Activated T-cell treated with anti-CD3 and anti-CD28 coated beads for 24 hours (primary cell): ENCODE measurements at places on chromosomes 11 and 22.
A peak's percentile ranks its signal among the peaks of the same experiment; 100 is the strongest.

GRCh38 chr22:42289671-42290541 is 19.5 kb upstream of the TCF20 start:
- DNase-seq, result no peak

- DNase-seq, result no peak
Observed at GRCh38 chr11:21963013-21963412, 229.9 kb upstream of the ANO5 start.

GRCh38 chr22:23178512-23179254 is 1.6 kb upstream of the BCR start:
- DNase-seq, result peak; percentile 37

DNA sequence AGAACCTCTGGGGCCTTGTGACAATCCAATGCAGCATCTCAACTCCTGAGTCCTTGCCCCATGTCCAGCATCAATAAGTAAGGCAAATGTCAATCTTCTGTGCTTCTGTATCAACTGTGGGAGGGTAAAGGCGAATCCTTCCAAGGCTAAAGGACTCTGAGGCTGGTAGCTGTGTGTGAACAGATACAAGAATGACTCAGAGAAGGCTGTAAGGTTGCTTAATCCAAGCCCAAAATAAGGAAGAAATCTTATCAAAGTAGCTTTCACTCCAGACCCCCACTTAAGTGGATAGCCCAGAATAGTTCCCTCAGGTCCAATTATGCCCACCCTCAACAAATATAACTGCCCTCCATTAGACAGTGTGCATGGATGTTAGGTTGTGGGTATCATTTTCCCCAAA is 28.1 kb upstream of the SCGB1A1 start:
- DNase-seq, result no peak

DNA sequence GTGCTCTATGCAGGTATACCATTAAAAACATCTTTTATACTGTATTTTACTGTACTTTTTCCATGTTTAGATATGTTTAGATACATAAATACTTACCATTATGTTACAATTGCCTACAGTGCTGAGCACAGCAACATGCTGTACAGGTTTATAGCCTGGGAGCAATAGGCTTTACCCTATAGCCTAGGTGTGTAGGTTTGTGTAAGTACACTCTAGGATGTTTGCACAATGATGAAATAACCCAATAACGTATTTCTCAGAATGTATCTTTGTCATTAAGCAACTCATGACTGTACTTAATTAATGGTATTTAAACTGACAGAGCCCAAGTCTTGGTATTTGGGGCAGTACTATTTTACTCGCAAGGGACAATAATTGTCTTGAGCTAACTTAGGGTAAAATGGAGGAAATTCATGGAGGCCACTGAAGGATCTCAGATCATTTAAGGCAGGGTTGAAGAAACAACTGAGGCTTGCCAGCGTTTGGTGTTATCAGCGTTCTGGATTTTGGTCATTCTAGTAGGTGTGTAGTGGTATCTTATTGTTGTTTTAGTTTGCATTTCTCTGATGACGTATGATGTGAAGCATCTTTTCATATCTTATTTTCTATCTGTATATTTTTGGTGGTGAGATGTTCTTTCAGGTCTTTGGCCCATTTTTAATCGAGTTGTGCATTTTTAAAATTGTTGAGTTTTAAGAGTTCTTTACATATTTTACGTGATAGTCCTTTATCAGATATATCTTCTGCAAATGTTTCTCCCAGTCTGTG is 42.4 kb downstream of the ADAMTS15 start:
- DNase-seq, result no peak

DNA sequence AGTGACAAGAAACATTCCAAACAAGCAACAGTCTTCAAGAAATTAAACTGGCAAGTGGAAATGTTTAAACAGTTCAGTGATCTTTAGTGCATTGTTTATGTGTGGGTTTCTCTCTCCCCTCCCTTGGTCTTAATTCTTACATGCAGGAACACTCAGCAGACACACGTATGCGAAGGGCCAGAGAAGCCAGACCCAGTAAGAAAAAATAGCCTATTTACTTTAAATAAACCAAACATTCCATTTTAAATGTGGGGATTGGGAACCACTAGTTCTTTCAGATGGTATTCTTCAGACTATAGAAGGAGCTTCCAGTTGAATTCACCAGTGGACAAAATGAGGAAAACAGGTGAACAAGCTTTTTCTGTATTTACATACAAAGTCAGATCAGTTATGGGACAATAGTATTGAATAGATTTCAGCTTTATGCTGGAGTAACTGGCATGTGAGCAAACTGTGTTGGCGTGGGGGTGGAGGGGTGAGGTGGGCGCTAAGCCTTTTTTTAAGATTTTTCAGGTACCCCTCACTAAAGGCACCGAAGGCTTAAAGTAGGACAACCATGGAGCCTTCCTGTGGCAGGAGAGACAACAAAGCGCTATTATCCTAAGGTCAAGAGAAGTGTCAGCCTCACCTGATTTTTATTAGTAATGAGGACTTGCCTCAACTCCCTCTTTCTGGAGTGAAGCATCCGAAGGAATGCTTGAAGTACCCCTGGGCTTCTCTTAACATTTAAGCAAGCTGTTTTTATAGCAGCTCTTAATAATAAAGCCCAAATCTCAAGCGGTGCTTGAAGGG is 6.0 kb downstream of the MALAT1 start:
- DNase-seq, result no peak

- no peak for DNase-seq
Observed at GRCh38 chr11:57331720-57332119, 4.0 kb downstream of the SSRP1 start.

GRCh38 chr11:107857550-107858216 is 904 bp downstream of the SLC35F2 start:
- no peak for DNase-seq

DNA sequence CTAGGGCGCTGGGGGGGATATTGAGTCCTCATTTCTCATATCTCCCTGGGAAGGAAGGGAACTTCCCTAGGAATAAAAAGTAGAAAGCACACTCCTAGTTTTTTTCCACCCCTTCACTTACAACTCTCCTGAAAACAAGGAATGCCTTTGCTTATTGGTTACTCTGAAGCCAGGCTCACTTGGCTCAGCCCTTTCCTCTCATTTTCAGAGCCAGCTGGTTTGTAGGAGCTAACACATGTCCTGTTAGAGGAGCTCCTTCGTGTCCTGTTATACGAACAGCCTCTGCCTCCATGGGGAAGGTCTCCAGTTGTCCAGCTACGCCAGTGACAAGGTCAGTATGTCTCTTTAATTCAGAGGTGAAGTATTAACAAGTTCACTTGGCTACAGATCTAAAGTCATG is 17.6 kb downstream of the ALKBH8 start:
- DNase-seq, result no peak

DNA sequence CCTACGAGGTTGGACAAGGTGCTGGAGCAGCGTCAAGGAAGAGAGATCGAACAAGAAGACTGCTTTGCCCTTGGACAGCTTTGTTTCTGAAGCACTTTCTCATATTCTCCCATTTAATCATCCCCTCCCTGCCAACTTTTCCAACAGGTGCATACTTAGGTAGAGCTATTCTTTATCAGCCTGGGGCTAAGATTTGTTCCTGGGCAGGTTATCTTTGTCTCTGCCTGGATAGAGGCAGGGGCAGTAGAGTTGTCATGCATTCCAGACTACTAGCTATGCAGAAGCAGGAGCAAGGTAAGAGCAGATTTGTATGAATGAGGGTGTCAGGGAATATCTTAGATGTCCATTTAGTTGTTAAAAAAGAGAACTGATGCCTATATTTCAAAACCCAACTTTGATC is 82.3 kb downstream of the PTPRJ start:
- DNase-seq, result no peak

DNA sequence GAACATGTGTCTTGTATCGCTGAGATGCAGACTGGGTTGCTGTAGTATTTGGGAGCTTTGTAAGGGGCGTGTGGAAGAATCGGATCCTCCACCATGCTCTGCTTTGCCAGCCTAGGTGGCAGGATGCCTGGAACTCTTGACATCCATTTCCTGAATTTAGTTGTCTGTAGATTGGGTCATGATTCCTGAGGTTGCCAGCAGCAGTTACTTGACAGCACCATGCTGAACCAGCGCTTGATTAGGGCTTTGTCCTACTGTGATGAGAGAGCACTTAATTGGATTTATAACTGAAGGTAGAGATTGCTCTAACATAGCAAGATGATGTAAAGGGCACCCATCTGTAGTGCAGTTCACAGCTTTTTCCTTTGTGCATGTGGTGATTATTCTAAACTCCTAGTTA is 75.6 kb upstream of the HORMAD2 start:
- no peak for DNase-seq

DNA sequence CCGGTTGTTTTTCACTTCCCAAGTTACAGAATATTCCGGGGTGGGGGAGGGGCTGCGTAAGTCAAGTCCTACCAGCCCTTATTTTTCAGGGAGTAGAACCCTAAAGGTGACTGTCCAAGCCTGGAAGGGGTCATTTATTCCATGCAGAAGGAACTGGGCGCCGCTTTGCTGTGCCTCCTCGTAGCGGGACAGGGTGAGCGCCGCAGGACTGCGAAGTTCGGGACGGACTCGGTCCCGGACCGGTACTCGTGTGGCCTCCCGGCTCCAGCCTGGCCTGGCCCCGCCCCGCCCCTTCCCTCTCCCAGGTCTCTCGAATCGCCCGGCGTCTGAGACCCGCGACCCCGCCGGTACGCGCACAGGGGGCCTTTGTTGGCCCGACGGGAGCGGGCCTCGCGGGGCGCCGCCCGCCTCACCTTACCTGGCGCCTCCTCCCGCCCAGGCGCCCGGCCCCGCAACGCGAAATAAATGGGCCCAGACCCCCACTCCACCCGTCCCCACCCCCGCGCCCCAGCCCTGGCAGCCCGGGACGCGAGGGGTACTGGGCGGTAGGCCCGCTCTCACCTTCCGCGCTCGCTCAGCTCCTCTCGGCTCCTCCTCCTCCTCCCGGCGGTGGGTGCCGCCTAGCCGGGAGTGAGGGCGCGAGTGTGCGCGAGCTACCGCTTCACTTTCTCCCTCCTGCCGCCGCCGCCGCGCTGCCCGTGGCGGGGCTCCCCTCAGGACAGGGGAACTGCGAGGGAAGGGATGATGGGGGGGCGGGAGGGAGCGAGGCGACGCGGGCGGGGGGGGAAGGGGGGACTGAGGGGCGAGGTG is 698 bp downstream of the PAK1 start:
- DNase-seq, result peak; percentile 16

DNA sequence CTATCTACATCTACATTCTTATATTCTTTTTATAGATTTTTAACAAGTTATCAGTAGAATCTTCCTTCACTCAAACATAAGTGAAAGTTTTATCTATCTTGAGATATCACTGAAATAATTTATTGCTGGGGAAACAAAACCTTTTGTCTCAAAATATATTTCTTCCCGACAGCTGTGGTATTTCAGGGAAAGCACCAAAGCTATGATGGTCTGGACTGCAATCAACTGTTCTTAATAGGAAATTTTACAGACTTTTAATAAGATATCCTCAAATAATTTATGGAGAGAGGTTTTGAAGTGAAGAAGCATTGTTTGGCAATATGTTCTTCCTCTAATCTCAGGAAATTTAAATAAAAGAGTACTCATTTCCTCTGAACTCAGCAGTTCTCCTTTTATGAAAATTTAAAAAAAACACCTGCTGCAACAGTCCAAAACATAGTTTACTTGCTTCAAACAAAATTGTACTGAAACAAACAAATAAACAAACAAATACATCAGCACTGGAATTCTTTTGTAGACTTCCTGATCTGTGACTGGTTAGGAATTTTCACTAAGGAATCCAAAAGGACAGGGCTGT is 33.9 kb upstream of the EIF3M start:
- DNase-seq, result no peak

GRCh38 chr11:76243193-76243956 is 37.1 kb upstream of the WNT11 start:
- DNase-seq, result no peak

DNA sequence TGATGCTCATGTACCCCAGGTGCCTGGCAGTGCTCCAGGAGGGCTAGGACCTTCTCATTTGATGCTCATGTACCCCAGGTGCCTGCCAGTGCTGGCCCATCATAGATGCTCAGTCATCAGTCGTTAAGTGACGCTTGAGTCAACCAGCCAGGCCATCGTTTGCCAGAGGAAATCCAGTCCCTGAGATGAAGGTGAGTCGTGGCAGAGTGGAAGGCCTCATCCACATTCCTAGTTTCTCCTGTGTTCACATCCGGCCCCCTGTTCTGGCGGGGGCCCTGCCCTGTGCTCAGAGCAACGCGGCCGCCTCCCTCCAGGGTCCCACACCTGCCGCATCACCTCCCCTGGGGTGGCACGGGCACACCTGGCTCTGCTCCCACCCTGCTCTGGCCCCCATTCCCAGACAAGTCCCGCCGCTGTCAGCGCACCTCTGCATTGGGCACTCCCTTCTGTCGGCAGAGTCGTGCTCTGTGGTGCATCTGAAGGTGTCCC is 279.9 kb downstream of the BRD1 start:
- no peak for DNase-seq

DNA sequence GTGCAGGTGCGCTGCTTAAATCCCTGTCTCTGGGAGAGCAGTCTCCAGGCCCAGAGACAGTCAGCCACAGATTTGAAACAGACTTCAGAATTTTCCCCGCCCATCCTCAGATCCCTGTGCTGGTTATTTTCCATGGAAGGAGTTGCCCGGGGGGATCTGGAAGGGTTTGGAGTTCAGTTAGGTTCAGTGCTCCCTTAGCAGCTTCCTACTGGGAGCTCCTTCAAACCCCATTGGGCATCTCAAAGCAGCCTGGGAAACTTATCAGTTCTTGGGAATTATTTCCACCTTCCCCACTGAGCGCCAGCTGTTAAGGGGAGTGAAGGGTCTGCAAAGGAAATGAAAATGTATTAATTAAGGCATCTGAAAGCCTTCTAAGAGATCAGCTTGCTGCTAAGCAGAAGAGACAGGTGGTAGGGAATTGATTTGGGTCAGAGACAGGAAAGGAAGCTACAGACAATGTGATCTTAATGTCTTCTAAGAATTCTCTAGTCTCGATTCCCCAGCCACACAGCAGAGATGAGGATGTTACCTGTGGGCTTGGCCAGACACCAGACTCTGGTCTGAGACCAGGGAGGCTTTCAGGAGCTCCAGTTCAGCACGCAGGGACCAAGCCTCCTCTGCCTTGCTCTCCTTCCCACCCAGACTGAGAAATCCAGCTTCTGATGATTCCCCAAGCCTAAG is 106.2 kb upstream of the TBCEL start:
- no peak for DNase-seq

- no peak for DNase-seq
Observed at GRCh38 chr11:106913141-106913540, 105.1 kb downstream of the GUCY1A2 start.

- no peak for DNase-seq
Observed at GRCh38 chr11:128916681-128917080, 25.5 kb downstream of the KCNJ5 start.

DNA sequence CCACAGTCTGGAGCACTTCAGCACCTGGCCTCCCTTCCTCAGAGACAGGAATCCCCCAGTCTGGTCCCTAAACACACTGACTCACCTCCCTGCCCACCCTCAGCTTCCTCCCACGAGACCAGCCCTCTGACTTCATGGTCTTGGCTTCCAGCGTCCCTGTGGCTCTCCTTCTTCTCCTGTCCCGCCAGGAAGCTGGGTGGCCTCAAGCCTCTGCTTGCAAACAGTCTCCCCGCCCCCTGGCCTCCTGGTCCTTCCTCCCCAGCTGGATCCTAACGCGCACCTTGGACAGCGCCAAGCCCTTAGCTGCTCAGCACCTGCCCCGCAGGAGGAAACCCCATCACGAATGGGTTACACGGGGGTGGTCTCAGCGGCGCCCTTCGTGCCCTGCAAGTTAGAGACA is 4.5 kb downstream of the NCF4 start:
- no peak for DNase-seq

GRCh38 chr11:23991165-23991539 is 505.7 kb upstream of the LUZP2 start:
- no peak for DNase-seq

- no peak for DNase-seq
Observed at GRCh38 chr22:40193429-40194421, 16.0 kb downstream of the TNRC6B start.

GRCh38 chr22:50216684-50217520 is 16.1 kb downstream of the SELENOO start:
- no peak for DNase-seq
